ENCODE measurements at places on chromosomes 7 and 10.

DNA sequence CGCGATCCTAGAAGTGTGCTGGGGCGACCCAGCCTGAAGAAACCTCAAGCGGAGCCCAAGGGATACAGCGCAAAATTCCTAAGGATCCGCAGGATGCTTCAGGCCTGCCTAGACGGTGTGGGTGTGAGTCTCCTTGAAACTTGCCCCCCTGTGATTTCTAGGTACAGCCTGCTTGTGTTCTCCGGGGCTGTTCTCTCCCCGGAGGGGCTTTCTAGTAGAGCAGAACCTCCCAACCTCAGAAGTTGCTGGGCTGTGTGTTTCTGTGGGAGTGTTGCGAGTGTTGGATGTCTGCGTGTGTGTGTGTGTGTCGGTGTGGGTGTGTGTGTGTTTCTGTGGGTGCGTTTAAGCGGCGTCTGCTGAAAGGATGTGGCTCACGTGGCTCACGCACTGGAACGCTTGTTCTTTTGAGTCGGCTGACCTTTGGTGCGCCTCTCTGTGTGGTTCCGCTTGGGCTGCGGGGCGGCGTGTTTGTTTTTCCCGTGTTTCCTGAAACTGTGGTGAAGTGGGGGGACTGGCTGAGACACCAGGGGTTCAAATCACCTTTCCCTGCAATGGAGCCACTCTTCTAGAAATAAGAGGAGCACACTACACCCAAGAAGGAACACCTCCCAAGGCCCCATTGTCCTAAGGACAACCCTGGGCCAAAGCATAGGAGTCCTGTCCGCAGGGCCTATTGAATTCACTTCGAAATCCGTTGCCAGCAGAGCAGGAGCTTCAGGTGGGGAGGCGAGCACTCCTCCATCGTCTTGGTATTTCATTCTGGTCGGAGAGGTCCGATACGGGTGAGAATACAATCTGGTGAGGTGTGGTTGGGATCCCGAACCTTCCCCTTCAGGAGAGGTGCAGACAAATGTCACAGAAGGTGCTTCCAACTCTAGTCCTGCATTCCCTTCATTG is 25.1 kb upstream of the ZNF273 start:
- DNase-seq: no peak

DNA sequence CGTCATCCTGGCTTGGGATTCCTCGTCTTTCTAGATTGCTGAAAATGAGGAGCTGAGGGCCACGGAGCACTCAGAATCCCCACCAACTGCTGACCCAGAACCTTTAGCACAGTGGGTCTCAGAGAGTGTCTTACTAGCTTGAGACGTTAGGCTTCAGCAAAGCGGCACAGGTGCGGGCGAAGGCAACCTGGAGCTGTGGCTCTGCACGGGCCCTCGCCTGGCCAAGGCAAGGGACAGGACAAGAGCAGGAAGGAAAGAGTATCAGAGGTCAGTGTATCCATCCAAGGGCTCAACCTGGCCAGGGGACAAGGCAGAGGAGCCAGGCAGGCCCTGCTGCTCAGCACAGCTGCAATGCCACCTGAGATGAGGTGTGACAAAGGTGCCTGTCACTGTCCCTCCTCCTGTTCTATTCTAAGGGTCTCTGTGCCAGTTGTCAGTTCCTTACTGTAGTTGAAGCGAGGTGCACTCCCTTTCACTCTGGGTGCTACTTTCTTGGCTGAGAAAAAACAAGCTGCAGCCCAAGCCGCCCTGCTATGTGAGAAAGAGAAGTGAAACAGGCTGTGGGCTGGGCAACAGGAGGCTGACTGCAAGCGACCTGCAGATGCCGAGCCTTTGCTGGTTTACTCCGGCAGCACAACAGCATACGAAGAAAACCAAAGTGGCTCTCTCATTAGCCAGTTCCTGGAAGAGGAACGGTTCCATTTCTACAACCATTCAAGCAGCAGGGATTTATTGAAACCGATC is 33.3 kb upstream of the KDM7A start:
- DNase-seq: peak; percentile 37

DNA sequence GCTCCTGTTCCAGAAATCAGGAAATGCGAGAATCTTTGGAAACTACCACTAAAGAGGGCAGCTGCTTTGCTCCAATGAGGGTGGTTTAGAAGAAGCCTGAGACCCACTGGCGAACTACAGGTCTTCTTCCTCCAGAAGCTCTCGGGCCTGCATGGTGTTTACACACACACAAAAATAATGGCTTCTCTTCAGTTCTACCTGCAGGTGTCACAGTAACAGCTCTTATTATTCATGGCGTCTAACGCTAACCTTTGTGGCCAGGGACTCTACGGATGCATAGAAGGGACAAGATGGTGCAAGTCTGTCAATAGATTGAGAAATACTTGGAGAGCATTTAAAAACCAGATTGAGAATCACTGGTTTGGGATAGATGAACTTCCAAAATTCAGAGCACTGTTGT is 22.4 kb downstream of the GPR141 start:
- DNase-seq: no peak

GRCh38 chr7:36852017-36852416 is 127.7 kb upstream of the AOAH start:
- no peak for DNase-seq

DNA sequence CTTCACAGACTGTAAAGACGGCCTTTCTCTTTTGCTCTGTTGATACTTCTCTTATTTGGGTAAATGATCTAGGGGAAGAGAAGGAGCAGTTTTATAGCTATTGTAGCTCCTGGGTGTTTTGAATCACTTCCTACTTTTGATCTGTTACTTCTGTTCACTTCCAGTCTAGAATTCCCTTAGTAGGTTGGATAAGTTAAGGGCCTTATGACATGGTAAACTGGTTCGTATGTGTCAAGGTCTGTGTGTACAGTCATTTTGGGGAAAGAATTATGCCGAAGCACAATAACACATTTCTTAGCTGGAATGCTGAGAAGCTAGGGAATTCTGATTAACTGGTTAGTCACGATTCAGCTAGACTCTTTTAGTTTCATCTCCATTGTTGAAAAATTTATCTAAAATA is 8.1 kb downstream of the DENND10 start:
- no peak for DNase-seq

GRCh38 chr10:44008270-44008916 is 359.7 kb upstream of the ZNF32 start:
- DNase-seq: no peak
